Breast epithelium (tissue), 4 donors: ENCODE measurements at places on chromosomes 6 and 20.

DNA sequence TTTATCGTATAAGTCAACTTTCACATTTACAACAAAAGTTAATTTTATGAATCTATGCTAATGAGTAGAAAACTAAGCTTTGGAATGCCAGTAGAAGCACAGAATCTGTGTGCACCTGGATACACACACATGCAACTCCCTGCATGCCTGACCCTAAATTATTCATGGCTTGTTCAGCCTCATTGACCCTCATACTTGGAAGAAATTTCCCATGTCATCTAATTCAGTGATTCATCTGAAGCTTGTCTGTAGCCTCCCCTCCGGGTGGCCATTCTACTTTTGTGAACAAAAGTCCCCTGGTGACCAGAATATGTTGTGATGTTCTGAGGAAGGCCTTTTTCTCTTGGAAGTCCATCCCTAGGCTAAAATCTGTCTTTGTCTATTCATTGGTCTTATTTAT is 1078.4 kb downstream of the KIF16B start:
- DNase-seq: no peak

GRCh38 chr20:31605902-31606803 is 1.1 kb downstream of the ID1 start:
- DNase-seq: no peak

GRCh38 chr20:30412972-30413371 is 844.5 kb upstream of the DEFB115 start:
- DNase-seq: no peak

- DNase-seq: no peak
Measured at GRCh38 chr6:135372758-135373157, 124.8 kb downstream of the AHI1 start.

- no peak for DNase-seq
Measured at GRCh38 chr6:44028789-44029310, 98.4 kb downstream of the MRPL14 start.

DNA sequence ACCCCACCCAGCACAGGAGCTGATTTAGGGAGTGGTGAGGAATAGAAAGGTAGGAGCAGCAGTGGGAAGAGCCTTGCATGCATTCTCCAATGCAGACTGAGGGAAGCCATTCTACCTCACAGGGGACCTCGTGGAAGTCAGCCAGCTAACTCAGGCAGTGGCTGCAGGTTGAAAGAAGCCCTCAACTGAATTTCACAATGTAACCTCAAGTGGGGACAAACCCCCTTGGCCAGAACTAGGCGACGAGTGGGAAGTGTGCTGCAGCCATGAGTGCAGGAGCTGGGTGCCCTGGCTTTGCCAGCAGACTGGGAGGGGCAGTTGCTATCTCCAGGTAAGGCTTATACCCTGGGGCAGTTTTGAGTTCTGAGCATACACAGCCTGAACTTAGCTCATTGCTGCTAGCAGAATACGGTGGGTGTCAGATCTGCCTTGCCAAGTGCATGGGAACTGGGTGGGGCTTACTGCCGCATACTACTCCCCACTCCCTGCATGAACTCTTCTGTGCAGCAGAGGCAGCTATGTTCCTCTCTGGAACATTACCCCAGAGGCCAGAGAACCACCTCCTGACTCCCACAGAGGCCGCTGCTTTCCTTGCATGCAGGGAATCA is 126.5 kb downstream of the CDK19 start:
- DNase-seq: no peak

DNA sequence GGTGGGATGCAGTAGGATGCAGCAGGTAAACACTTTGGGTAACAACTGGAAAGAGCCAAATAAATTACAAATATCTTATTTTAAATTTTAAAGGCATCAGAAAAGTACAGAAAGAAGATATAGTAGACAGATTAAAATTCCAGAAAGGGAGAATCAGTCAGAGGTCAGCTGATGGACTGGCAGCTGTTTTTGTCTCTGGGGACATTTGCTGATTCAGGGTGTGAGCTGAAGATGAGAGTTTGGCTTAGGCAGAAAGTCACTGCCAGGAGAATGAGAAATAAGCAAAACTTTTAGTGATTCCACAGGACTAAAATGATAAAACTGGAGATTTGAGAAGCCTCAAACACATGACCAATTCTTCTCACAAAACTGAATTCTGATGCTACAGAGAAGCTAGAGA is 39.5 kb downstream of the AHI1 start:
- DNase-seq: no peak
